ENCODE measurements at places on chromosomes 5 and 9.

- H3K36me3 ChIP-seq = no peaks in the 10 kb centered on the region
- H3K4me1 ChIP-seq = peaks cover 11% of the 10 kb centered on the region
These were observed 37.3 kb downstream of the SARDH start for GRCh38 chr9:133700819-133701320.

DNA sequence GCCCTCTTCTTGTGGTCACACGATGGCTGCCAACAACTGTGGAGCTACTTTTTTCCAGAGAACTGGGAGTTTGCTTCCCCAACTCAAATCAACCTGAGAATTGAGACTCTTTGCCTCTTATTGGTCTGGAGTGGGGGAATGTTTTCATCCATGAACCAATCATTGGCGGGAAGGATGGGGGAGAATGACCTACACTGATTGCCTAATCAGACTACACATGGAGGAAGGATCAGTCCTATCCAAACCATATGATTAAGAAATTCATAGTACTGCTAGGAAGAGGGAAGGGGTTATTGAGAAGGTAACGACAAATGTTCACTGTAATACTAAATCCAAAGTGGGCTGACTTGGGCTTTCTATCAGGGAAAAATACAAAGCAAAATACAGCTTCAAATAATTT lies 7.9 kb upstream of the KIF2A start:
- no peak for DNase-seq
- H3K36me3 ChIP-seq = no peaks in the 10 kb centered on the region
- no peaks in the 10 kb centered on the region for H3K4me1 ChIP-seq
- no peaks in the 10 kb centered on the region for H3K27me3 ChIP-seq
- no peak overlapping the region for H3K27ac ChIP-seq

DNA sequence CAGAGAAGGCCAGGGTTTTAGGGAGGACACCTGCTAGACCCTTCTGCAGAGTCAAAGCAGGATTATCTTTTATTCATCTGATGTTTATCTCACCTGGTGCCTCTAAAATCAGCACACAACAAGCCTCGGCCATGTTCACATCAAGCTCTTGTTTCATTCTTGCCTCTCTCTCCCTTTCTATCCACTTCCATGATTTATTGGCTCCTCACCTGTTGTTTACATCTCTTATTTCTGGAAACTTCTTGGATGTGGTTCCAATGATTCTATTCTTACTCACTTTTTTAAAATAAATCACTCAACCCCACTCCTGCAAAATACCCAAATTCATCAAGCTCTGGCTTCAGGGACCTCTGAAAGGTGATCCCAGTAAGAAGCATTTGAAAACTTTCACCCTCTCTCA lies 407.0 kb upstream of the KLF4 start:
- no peaks in the 10 kb centered on the region for H3K27me3 ChIP-seq
- no peak overlapping the region for H3K4me3 ChIP-seq
- H3K4me1 ChIP-seq = no peaks in the 10 kb centered on the region

GRCh38 chr9:10548348-10548747 lies 64.5 kb downstream of the PTPRD start:
- H3K27me3 ChIP-seq = no peaks in the 10 kb centered on the region
- DNase-seq = no peak
- H3K36me3 ChIP-seq = no peaks in the 10 kb centered on the region
- no peak overlapping the region for H3K27ac ChIP-seq
- no peaks in the 10 kb centered on the region for H3K4me1 ChIP-seq
- no peak overlapping the region for H3K4me3 ChIP-seq

- no peak overlapping the region for H3K27ac ChIP-seq
- no peaks in the 10 kb centered on the region for H3K36me3 ChIP-seq
- no peaks in the 10 kb centered on the region for H3K27me3 ChIP-seq
- DNase-seq = no peak
These were observed 62.3 kb downstream of the AP3B1 start for GRCh38 chr5:78232163-78232562.

DNA sequence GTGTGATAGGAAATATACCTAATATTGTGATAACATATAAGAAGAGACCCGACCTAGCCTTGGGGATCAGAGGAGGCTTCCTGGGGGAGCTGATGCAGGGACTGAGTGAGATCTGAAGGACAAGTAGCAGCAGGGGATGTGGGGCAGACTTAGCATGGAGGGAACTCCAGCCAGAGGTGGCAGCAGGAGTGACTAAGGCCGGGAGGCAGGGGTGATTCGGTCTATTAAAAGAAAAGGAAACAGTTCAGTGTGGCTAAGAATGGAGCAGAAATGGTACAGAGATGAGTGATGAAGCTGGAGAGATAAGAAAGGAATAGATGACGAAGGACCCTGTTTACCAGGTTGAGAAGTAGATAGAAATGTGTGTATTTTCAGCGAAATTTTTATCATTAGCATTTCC lies 408.8 kb downstream of the ENC1 start:
- H3K4me1 ChIP-seq = no peaks in the 10 kb centered on the region
- H3K4me3 ChIP-seq = no peak overlapping the region
- H3K27me3 ChIP-seq = no peaks in the 10 kb centered on the region
- DNase-seq = no peak

GRCh38 chr5:90308787-90309585 lies 100.6 kb downstream of the CETN3 start:
- DNase-seq = no peak
- H3K4me3 ChIP-seq = no peak overlapping the region
- H3K27me3 ChIP-seq = no peaks in the 10 kb centered on the region
- H3K4me1 ChIP-seq = peaks cover 11% of the 10 kb centered on the region

DNA sequence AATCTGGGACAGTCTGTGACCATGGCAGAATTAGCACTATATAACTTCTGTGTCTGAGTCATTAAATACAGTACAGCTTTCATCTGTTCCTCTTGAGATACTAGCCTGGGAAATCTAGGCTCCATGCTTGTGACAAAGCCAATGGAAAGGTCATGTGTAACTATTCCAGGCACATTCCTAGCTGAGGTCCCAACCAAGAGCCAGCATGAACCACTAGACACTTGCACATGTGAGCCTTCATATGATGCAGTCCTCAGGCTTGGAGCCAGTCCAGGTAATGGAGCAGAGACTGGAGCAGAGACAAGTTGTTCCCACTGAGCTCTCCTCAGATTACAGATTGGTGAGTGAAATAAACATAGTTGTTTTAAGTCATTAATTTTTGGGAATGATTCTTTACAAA lies 412.4 kb upstream of the ZNF462 start:
- H3K27ac ChIP-seq = no peak overlapping the region
- no peaks in the 10 kb centered on the region for H3K27me3 ChIP-seq
- H3K4me3 ChIP-seq = no peak overlapping the region
- DNase-seq = no peak
- no peaks in the 10 kb centered on the region for H3K36me3 ChIP-seq

DNA sequence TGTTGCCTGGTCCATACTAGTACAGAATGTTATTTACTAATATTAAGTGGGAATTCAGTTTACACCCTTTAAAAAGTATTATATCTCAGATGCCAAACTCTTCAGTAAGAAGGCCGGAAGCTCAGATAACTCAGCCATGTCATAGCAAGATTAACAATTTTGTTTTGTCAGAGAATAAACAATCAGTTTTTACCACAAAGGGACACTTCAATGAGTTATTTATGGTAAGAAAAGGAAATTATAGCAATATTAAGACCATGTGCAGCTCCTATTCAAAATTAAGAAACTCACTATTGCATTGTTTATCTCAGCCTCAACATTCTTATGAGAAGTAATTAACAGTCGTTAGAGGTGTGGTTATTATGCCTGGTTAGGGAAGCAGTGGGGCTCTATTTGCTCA lies 13.1 kb upstream of the ARL15 start:
- no peaks in the 10 kb centered on the region for H3K36me3 ChIP-seq
- DNase-seq = no peak
- no peak overlapping the region for H3K4me3 ChIP-seq
- H3K27ac ChIP-seq = no peak overlapping the region
- H3K4me1 ChIP-seq = no peaks in the 10 kb centered on the region

GRCh38 chr5:19987612-19988361 lies at the start of gene CDH18:
TSS of gene CDH18 (minus strand) at chr5:19988200. CDS start at chr5:19838986, 149,214 bp downstream.
- no peak within 1 kb of the TSS for H3K27ac ChIP-seq
- H3K27me3 ChIP-seq = peaks cover 7% of the 10 kb centered on the region
- H3K4me1 ChIP-seq = no peaks in the 10 kb centered on the region
- DNase-seq = peak; percentile 54

DNA sequence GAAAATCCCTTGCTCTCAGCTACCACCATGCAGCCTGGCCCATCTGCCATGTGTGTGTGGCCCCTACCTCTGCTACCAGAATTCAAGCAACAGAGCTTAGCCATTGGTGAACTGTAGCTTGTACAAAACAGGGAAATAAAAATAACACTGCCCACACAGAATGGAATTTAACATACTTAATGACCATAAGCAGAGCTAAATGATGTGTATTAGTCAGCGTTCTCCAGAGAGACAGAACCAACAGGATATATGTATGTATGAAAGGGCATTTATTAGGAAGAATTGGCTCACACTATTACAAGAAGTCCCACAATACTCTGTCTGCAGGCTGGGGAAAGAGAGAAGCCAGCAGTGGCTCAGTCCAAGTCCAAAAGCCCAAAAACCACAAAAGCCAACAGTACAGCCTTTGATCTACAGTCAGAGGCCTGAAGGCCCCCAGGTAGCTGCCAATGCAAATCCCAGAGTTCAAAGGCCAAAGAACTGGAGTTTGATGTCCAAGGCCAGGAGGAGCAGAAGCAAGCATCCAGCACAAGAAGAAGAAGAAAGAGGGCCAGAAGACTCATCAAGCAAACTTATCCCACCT lies 318.8 kb downstream of the DNAH5 start:
- H3K36me3 ChIP-seq = no peaks in the 10 kb centered on the region
- H3K4me3 ChIP-seq = no peak overlapping the region
- no peak overlapping the region for H3K27ac ChIP-seq

- H3K36me3 ChIP-seq = no peaks in the 10 kb centered on the region
- no peak overlapping the region for H3K4me3 ChIP-seq
- no peaks in the 10 kb centered on the region for H3K27me3 ChIP-seq
- peaks cover 4% of the 10 kb centered on the region for H3K4me1 ChIP-seq
- DNase-seq = no peak
These were observed 5.9 kb downstream of the GLDC start for GRCh38 chr9:6639622-6640021.
